Vagina (tissue), 2 donors: ENCODE measurements at places on chromosomes 2 and 18. TPM values are rescaled to one million over a fixed set of nuclear protein-coding genes. Genes with fewer than 3 reads are reported as not detected.

GRCh38 chr2:7809640-7810039 lies 872.2 kb upstream of the ID2 start:
- DNase-seq: no peak

FLACC1 gene
- total RNA-seq: 0.74 TPM

C2orf15 gene
- not detected for total RNA-seq

DNA sequence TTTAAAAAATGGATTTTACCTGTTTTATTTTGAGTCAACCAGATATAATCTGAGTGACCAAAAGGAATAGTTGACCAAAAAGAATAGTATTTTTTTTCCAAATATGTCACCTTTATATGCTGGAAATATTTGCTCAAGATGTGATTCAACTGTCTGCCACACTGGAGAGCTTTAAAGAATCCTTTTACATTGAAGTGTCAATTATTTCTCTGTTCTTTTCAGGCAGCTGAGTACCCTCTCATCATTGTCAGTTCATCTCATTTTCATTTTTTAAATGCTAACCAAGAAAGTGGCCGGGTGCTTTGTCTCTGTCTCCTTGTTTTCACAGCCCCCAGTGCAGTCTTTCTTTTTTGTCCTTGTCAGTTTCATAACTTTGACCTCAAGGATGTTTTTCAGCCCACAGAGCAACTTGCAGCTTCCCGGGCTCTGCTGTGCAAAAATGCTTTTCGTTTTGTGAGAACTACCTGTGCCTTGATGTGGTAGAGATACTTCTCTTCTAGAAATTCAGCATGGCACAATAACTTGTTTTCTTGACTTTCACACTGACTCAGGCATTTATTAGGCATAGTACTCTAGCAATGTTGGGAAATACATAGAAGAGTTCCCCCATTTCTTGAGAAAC lies 23.4 kb upstream of the CERS6 start:
- DNase-seq: no peak

DNA sequence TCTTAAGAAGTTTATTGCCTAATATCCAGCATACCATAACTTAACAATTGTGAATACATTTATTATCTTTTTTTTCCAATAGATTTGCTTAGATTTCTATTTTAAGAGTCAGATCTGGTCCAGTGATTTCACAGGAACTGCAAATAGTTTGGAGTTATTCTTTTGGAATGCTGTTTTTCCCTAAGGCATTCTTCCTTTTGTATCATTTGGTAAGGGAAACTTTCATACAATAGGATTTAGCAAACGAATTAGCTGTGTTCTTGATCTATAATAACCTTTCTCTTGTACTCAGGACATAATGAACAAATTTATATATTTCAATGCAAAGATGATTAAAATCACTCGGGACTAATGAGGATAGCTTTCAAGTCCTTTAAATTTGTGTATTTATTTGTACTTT lies 201.6 kb downstream of the ERBB4 start:
- DNase-seq: no peak

GRCh38 chr2:191443446-191443845 lies 198.2 kb downstream of the MYO1B start:
- DNase-seq: no peak

ANKRD23 gene
- 0.98 TPM for total RNA-seq

- no peak for DNase-seq
Observed at GRCh38 chr18:54806526-54806925, 21.8 kb upstream of the RAB27B start.

UGT1A5 gene
- total RNA-seq: 1.2 TPM

- DNase-seq: no peak
Observed at GRCh38 chr2:54212456-54212855, 43.6 kb downstream of the TSPYL6 start.

CDH19 gene
- 18.2 TPM for total RNA-seq

DNA sequence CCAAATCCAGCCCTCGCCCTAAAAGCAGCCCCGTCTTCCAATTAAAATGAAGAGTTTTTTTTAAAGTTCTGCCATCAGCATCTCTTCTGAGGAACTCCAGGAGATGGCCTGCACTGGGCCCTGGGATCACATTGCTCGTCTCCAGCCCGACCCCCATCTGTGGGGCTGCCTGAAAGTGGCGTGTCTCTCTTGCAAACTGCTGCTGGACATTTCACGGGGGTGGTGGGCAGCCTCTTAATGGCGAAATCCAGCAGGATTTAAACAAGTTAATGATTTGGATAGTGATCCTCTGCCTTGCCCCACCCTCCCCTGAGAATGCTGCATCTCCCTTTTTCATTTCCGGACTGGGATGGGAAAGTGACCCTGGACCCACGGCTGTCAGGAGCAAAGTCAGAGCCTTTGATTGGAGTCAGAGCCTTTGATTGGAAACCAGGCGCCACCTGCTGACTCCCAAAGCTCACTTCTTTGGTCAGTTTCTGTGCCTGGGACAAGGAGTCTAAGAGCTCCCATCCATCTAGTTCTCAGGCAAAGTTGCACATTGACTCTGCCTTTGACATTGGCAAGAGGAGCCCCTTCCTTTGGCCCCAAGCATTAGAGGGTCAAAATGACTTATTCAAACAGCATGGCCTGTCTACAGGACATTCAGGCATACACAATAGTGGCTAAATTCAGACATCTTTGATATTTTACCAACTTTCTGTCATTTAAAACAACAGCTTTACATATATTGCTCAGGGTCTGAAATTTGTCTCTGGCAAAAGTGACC lies 155.2 kb downstream of the SH3BP4 start:
- no peak for DNase-seq

- no peak for DNase-seq
Observed at GRCh38 chr2:140876015-140876414, 1254.8 kb downstream of the LRP1B start.

GRCh38 chr2:127811397-127812321 lies 688 bp upstream of the WDR33 start:
- DNase-seq: no peak
